CD14-positive monocyte (primary cell): ENCODE measurements at places on chromosomes 11 and 22.
A peak's percentile ranks its signal among the peaks of the same experiment; 100 is the strongest.

DNA sequence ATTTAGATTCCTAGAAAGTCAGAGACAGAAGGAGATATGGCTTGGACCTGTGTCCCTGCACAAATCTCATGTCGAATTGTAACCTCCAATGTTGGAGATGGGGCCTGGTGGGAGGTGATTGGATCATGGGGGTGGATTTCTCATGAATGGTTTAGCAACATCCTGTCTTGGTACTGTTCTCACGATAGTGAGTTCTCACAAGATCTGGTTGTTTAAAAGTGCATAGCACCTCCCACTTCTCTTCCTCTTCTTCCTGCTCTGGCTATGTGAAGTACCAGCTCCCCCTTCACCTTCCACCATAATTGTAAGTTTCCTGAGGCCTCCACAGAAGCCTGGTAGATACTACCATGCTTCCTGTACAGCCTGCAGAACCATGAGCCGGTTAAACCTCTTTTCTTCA, 27.6 kb upstream of the PAMR1 start:
- no peak for DNase-seq

DNA sequence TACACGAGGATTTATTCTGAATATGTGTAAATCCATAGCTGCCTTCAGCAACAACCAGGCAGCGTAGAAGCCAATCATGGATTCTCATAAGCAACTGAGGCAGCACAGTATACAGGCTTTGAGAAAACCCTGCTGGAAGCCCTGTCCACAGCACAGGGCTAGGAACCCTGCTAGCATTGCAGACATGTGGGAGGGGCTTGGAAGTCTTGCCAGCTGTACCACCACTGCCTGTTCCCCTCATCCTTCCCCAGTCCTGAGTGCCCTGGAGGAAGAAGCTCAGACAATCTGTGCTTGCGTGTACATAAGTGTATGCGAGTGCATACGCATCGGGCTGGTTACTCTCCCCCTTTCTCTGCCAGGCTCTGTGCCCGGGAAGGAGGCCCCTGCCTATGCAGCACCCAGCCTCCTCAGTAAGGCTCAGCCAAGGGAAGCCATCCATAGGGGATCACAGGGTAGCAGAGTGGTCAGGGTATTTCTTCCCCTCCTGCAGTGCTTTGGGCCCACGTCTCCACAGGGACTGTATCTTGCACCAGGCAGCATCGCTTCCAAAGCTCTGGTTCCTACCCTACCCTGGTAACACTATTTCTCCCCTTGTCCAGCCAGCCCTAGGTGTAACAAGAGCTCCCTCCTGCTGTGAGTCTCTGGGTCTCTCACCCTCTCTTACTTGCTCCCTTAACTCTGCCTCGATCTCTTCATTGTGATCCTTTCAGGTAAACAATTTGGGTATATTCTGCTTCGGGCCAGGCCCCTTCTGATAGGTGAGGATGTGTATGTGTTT, 90.5 kb downstream of the GALNT18 start:
- DNase-seq, result no peak

GRCh38 chr11:119441898-119442243, 18.9 kb upstream of the THY1 start:
- no peak for DNase-seq

GRCh38 chr22:25939384-25939783, 197.4 kb downstream of the MYO18B start:
- DNase-seq, result no peak

- DNase-seq, result no peak
Measured at GRCh38 chr22:39712751-39713525, 142.4 kb downstream of the CACNA1I start.

DNA sequence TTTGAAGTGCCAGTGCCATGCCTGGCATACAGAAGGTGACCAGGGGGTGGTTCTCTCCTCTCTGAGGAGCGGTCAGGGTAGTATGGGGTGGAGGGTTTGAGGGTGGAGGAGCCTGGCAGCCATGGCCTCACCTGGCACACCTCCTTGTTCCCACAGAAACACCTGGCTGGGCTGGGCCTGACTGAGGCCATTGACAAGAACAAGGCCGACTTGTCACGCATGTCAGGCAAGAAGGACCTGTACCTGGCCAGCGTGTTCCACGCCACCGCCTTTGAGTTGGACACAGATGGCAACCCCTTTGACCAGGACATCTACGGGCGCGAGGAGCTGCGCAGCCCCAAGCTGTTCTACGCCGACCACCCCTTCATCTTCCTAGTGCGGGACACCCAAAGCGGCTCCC, 9.6 kb downstream of the SERPINH1 start:
- no peak for DNase-seq

GRCh38 chr11:9756878-9757277, 93.0 kb downstream of the SWAP70 start:
- no peak for DNase-seq

- DNase-seq, result peak; percentile 32
Measured at GRCh38 chr11:115873813-115874212, 369.6 kb upstream of the CADM1 start.

GRCh38 chr22:19066531-19067271, 55.5 kb downstream of the DGCR2 start:
- no peak for DNase-seq

DNA sequence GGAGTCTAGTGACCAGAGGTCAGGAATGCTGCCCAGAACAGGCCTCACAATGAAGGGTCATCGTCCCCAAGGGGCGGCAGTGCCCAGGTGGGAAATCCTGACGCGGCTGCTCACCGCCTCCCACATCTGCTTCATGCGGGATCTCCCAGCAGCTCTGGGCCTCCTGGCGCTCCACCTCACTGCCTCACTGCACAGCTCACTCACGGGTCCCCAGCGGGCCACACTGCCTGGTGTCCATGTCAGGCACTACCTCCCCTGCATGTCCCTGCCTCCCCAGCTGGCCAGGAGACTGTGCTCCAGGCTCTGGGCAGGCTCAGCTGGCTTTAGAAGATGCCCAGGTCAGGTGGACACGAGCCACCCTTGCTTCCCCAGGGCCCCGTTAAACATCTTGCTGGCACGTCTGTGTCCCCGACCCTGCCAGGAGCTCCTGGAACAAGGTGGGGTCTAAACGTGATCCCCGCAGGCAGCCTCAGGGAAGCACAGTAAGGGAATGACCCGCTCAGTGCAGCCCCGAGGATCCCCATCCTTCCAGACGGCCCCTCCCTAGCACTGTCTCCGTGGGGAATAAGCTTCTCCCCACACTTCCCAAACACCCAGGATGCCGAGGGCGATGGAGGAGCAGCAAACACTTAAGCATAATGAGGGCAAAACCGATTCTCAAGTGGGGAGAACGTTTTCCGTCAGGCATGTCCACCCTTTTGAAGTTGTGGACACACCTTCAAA, 93.2 kb downstream of the TRMU start:
- DNase-seq, result no peak

DNA sequence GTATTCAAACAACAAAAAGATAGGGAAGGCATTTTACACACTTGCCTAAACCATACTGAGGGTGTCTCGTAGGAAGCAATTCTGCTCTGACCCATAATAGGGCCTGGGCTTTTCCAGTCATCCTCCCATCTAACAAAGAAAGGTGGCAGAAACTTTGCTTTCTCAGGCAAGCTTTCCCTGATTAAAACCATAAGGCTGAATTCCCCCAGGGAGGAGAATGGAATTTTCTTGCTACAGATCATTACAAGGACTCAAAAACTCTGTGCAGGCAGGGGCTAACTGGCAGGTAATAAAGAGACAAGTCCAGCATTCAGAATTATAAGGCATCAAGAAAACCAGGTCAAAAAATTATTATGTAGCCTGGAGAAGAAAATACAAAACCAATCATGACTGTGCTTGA, 90.4 kb downstream of the RBFOX2 start:
- no peak for DNase-seq

DNA sequence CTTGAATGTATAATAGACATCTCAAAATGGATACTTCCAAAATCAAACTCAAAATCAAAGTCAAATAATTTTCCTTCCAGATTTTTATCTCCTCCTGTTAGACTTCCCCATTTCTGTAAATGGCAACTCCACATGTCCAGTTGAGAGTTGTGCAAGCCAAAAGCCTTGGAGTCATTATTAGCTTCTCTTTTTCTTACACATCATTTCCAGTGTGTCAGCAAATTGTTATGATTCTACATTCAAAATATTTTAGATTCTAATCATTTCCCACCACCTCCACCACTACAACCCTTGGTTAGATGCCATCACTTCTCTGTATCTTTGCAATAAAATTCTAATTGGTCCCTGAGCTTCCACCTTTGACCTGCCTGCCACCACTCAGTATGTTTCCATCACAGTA, 155.7 kb downstream of the CNTN5 start:
- DNase-seq, result no peak
